Muscle of back (tissue), 13 donors: ENCODE measurements at places on chromosomes 2 and 18.

DNA sequence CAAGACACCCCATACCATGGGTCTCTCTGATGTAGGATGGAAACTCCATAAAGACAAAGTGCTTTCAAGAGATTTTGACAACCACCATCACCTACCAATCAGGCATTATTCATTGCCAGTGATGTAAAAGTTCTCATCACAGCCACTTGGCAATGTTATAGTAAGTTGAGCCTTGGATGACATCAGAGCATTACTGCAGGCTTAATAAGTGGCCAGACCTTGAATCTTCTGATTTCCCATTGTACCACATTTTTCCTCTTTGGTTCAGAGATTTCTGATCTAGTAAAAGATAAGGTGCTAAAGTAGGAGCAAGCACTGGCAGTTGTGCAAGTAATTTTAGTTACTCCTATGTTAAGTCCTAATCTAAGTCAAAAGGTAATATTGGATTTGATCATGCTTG is 36.5 kb downstream of the OSR1 start:
- DNase-seq, result no peak

- no peak for DNase-seq
Measured at GRCh38 chr2:40401896-40402295, 50.0 kb downstream of the SLC8A1 start.

DNA sequence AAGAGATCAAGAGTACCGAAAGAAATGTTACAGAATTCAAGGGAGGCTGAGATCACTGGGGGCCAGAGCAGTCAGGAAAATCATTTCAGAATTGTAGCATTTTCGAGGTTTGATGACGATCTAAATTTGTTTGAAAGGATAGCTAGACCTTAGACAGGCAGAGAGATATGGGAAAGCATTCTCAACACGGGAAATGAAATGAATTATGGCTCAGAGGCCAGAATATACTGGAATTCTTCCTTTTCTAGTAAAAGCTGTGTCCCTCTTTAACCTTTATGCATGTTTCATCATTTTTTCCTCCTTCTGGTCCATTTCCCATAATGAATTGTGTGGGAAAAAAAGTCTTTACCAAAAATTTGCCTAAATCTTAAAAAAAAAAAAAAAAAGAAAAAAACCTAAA is 78.8 kb downstream of the NABP1 start:
- DNase-seq, result no peak

DNA sequence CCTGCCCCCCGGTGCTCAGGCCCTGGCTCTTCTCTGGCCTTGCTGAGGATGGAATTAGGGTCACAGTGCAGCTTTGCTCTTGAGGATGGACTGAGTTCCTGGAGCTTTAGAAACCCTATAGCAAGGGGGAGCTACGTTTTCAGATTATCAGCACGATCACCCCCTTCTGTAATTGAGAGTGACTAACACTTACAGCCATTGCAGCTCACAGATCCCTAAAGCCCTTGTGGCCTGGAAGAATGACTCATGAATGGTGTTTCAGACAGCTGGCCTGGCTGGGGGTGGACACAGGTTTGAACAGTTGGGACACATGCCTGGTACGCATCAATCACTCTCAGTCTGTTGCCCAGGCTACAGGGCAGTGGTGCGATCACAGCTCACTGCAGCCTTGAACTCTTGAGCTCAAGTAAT is 79.7 kb upstream of the IGFBP5 start:
- peak; percentile 45 for DNase-seq

- no peak for DNase-seq
Measured at GRCh38 chr2:29114586-29114945, 649 bp upstream of the CLIP4 start.

DNA sequence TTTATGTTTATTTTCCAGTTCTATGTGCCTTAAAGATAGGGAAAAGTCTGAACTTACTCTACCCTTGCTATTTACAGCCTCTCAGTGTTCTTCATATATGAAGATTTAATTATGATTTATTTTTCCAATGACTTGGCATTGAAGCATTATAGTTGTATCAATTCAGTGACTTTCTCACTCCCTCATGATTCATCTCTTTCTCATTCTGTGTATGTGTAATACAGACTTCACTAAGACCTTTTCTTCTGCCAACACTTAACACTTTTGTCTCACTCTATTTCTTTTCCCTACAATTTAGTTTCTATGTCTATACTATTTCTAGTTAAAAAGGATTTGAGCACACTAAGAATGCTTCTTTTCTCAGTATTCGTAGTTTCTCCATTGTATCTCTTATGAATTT is 1470.3 kb upstream of the ACVR2A start:
- DNase-seq, result no peak

DNA sequence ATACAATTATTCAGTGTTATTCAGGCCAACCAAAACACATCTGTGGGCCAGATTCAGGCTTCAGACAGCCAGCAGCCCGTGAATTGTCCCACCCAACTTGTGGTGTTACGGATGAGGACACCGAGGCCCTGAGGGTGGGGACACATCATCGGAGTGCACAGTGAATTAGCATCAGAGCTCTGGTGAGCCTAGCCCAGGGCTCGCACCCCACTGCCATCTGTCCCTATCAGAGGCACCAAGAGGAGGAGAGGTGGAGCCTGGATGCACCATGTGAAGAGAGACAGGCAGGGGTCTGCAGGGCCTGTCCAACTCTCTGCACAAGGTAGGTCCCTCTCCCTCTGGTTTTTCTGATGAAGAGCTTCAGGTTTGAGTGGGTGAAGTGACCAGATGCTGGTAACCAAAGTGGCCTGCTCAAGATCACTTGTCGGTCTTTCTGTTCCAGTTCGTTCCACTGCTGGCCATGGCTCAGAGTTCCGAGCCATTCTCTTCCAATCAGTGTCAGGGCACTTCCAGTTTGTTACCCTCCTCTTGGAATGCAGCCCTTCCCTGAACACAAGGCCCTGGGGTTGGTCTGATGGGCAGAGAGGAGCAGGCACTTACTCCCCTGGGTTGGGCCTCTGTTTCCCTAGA is 14.8 kb upstream of the GLI2 start:
- DNase-seq, result no peak

- DNase-seq, result no peak
Measured at GRCh38 chr2:105886029-105886454, 141.3 kb downstream of the NCK2 start.

- DNase-seq, result no peak
Measured at GRCh38 chr2:102357937-102358336, 2.3 kb downstream of the IL18R1 start.

- no peak for DNase-seq
Measured at GRCh38 chr18:44799382-44799906, 118.8 kb downstream of the SETBP1 start.

DNA sequence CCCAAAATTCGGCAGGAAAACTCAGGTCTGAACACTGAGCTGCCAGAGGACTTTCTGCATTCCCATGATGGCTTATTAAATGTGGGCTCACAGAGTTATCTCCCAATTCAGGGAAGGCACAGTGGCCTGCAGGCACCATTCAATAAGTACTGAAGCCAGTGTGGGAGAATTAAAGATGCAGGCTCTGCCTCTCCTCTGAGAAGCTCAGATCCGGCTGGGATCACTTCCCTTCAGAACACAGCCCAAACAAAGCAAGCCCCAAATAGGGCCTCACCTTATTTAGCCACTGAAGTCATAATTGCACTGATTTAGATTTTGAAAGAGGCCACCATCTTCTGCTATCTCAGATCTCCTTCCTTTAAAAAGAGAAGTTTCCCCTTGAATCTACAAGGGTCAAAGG is 94.3 kb downstream of the MAPK4 start:
- no peak for DNase-seq

DNA sequence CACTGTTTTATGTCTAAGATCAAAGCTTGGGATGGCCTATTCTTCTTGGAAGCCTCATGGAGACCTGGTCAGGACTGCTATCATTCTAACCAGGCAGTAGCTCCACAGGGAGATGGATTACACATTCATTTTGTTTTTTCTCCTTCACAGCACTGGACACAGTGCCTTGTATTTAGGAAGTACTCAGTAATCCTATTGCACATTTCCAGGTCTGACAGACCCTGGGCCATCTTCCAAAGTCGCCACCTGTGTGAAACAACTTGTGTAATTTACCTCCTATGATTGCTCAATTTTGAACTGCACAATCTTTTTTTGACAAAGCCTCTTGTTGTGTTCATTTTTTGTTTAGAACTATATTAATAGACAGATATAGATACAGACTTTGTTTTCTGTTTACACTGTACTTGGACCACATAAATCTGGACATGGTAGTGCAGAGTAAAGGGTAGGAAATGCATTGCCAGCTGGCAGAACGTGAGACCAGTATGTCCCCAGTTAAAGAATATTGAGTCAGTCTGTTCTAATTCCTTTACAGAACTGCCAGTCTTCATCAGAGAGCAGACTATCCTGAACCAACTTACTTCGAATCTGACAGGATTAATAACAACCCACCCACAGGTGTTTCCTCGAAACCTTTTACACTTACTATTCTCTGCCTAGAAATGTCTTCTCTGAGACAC is 277.8 kb upstream of the CYRIA start:
- no peak for DNase-seq

DNA sequence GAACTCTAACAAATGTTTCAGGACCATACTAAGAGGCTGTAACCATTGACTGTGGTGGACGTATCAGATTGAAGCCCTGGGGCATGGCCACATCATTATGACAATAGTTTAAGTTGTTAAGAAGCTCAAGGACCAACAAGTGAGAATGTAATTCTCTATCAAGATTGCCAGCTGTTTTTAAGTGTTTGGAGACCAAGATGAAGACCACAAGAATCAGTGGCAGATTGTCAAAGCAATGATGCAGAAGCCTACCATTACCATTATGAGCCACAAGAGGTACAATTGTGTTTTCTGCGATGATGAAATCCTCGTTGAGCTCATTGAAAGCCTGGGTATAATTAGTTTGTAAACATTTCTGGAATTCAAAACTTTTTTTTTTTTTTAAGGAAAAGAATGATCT is 261.1 kb upstream of the ZEB2 start:
- no peak for DNase-seq

GRCh38 chr2:160226367-160226766 is 26.3 kb upstream of the ITGB6 start:
- no peak for DNase-seq

DNA sequence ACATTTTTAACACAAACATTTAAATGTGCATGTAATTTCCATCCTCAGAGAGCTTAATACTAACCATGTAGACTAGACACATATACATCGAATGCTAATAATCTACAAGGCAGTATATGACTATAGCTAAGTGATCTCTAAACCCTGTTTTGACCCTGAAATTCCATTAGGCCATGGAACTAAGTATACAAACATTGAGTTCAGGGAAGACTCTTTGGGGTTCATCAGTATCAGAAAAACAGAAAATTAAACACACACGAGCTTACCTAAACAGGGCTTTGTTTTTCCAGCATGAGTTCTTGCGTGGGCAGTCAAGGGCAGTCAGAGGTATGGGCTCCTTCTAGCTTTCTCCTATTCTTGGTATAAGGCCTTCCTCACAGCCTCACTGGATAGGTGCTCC is 106.0 kb upstream of the COPS8 start:
- no peak for DNase-seq

- no peak for DNase-seq
Measured at GRCh38 chr18:79962835-79963657, 1.4 kb upstream of the HSBP1L1 start.

GRCh38 chr18:11293794-11294193 is 144.4 kb upstream of the PIEZO2 start:
- DNase-seq, result no peak

DNA sequence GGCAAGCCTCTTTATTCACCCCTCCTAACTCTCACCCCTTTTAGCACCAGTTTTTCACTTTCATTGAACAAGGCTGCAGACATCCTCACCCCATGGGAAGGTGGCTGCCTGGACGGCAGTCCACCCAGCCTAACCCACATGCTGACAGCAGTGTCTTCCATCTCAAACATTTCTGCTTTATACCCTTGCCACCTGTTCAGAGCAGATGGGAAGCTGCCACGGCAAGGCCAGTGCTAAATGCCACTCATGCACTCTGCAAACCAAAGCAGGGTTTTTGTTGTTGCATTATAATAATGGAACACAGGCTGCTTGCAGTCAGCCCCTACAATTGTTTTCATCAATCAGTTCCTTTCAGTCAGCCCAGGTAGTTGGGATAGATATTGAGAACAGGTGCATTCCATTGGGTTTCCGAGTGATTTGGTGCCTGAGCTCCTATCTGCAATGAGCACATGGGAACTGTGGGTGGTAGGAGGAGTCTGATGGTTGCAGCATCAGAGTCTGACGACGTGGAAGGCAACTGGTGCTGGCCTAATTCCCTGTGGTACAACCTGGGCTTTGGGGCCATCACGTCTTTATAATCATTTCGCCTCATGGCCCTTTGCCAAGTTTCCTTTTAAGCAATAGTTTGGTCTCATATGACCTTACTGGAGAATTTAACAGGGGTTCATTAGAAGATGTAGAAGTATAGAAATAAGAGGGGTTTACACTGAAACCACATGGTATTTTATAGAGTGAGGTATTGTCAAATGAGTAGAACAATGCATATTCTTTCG is 252.5 kb upstream of the SP5 start:
- no peak for DNase-seq

DNA sequence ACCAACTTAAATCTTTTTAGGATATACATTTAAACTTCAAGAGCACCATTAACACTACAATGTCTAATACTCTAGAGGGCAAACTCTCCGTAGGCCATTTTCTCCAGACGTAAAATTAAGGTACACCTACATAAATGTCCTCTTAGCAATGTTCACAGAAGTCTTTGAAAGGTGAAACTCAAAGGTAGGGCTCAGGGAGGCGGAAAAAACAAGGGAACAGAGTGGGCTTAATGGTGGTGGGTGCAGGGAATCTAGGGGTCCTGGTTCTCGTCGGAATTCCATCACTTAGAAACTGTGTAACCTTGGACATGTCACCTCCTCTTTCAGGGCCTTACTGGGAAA is 668 bp downstream of the NFU1 start:
- no peak for DNase-seq

- peak; percentile 68 for DNase-seq
Measured at GRCh38 chr2:200742426-200742825, 69.3 kb upstream of the BZW1 start.

GRCh38 chr2:221822416-221822815 is 250.3 kb upstream of the EPHA4 start:
- DNase-seq, result no peak

DNA sequence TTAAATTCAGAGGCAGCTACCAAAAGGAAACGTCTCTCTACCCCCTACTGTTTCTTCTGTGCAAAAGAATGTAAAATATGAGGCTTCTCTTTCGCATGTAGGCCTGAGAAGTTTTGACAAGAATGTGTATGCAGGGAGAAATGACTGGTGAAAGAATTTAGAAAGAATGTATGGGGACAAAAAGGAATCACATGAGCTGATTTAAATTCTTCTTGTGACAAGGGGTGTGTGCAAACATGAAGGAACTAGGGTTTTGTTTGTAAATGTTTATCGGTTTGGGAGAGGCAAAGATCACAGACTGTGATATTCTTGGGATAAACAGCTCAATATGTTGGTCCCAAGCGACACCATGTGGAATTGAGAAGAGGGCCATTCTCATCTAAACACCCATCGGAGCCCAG is 345.2 kb upstream of the VRK2 start:
- DNase-seq, result no peak

DNA sequence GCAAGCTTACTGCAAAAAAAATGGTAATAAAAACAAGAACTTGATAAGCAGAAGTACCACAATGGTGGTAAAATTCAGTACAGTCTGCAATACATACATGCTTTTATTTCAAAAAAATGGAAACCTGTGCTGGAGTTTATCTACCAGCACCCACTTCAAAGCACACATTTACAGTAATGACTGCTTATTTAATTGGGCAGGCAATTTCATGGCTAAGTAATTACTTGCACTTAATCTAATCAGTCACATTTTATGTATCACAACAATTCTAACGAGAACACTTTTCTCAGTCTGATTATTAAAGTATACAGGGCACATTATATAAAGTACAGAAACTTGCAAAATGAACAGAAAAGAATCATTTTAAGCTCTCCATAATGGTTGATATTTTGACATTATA is 5.2 kb downstream of the APCDD1 start:
- no peak for DNase-seq
